Posterior vena cava (tissue), 2 donors: ENCODE measurements at places on chromosomes 4 and X. TPM values are rescaled to one million over a fixed set of nuclear protein-coding genes. Genes with fewer than 3 reads are reported as not detected.

The PPP1R2C gene
- not detected for total RNA-seq

DNA sequence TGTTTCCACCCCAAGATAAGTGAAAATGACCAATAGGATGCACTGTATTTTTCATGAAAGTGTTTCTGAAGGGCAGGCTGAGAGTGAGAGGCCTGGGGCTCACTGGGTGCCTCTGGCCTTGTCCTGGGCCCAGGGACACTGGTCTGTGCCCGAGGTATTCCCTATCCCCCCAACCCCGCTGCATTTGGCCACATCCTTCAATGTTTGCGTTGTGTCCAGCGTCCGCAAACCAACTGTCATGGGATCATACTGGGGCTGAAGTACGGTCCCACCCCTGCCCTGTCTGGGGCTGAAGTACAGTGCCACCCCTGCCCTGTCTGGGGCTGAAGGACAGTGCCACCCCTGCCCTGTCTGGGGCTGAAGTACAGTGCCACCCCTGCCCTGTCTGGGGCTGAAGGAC is 22.0 kb upstream of the MSANTD1 start:
- DNase-seq: peak; percentile 41

The FGFR3 gene
- 2.1 TPM for total RNA-seq

- no peak for DNase-seq
Observed at GRCh38 chr4:80097400-80098177, 24.6 kb upstream of the ANTXR2 start.

GRCh38 chr4:103076747-103077347 is at the start of gene SLC9B2:
Gene SLC9B2 (minus strand): TSS chr4:103076761. CDS start chr4:103067550, 9,211 bp downstream.
- DNase-seq: no peak

GRCh38 chr4:38174801-38175200 is 214.6 kb downstream of the PTTG2 start:
- no peak for DNase-seq

- DNase-seq: peak; percentile 88
Observed at GRCh38 chr4:3074846-3075651, 568 bp downstream of the HTT start.

DNA sequence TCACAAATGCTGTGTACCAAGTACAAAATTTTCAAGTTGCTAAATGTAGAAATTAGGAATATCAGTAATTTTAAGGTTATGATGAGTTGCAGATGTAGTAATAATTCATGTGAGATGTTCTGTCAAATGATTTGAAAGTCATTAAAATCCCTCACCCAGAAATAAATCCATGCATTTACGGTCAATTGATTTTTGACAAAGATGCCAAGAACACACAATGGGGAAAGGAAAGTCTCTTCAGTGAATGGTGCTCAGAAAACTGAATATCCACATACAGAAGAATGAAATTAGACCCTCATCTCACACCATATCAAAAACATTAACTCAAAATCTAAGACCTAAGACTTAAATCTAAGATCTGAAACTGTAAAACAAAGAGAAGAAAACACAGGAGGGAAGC is 12.9 kb upstream of the BMPR1B start:
- no peak for DNase-seq

DNA sequence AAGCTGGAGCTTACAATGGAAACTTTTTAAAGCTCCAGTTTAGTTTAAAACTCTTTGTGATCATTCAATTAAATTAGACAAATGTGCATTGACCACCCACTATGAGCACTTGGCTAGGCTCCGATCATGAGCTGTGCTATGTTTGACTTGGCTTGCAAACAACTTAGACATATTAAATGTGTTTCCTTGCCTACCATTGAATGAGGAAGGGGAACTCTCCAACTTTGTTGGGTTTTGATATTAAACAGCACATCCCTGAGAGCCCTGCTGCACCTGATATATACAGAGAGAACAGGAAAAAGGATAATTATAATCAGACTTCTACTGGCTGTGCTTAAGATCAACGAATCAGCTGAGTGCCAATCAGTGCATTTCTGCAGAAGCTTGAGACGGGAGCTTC is 71.4 kb upstream of the ADGRL3 start:
- DNase-seq: no peak

DNA sequence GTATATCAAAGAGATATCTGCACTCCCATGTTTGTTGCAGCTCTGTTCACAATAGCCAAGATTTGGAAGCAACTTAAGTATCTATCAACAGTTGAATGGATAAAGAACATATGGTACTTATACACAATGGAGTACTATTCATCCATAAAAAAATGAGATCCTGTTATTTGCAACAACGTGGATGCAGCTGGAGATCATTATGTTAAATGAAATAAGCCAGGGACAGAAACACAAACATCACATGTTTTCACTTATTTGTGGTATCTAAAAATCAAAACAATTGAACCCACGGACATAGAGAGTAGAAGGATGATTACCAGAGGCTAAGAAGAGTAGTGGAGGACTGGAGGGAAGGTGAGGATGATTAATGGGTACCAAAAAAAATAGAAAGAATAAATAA is 14.2 kb downstream of the IQCM start:
- no peak for DNase-seq

The ETDA gene
- total RNA-seq: not detected

The HTN3 gene
- total RNA-seq: not detected

- peak; percentile 61 for DNase-seq
Observed at GRCh38 chr4:8311101-8312068, 41.8 kb downstream of the HTRA3 start.

The PAGE2 gene
- not detected for total RNA-seq

- DNase-seq: no peak
Observed at GRCh38 chr4:111821342-111821741, 323.9 kb upstream of the FAM241A start.

The GAGE12H gene
- not detected for total RNA-seq

DNA sequence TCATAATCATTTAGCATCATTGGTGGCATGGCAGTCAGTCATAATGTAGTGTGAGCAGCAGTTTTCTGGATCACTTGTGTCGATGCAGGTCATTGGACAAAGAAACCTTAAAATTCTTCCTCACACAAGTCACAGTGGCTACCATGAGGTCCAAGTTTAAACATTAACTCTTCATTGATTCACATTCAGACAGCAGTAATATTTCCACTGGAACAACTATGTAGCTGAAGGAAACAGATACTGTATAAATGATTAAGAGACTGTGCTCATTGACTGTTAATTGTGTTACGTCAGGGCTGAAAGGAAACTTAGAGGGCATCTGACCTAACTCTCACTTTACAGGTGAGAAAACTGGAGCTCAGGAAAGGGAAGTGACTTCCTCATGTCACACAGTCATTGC is 261.8 kb downstream of the KLHL13 start:
- no peak for DNase-seq

DNA sequence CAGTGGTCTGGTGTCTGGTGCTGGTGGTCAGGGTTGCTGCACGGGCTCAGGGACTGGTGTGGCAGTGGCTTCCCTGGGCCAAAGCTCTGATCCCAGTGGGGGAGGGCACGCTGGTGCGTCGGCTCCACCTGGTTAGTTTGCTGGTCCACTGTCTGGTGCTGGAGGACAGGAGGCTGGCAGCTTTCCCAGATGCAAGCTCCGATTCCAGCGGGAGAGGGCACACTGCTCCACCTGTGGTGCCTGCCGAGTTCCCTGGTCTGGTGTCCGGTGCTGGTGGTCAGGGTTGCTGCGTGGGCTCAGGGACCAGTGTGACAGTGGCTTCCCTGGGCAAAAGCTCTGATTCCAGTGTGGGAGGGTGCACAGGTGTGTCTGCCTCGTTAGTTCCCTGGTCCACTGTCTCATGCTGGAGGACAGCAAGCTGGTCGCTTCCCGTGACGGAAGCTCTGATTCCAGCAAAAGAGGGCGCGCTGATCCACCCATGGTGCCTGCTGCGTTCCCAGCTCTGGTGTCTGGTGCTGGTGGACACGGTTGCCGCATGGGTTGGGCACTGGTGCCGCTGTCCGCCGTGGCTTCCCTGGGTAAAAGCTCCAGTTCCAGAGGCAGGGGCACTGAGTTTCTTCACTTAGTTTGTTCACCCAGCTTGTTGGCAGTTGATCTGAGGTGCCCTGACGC is 5.8 kb downstream of the VMA21 start:
- DNase-seq: no peak

The MAGEC2 gene
- total RNA-seq: not detected

- no peak for DNase-seq
Observed at GRCh38 chrX:119041175-119041574, 31.6 kb upstream of the CT47C1 start.

The HS3ST1 gene
- 5.4 TPM for total RNA-seq

GRCh38 chr4:58214376-58214775 is 1104.2 kb upstream of the IGFBP7 start:
- no peak for DNase-seq

The FUNDC2 gene
- 126 TPM for total RNA-seq

DNA sequence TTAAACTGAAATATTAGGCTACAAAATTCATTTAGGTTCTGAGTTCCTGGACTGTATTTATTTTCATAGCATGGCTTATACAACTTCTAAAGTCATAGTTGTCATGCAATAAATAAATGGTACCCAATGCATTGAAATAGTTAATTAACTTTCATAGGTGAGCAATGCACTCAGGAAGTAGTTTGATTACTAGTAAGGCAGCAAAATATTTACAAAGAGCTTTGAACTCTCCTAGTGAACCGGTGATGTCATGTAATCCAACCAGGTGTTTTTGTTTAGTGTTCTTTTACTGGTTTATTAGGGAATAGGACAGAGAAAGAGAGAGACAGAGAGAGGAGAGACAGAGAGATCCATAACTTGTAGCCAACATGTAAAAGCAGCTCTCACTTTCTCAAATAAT is 228.6 kb upstream of the CTSO start:
- no peak for DNase-seq

The AKAP14 gene
- not detected for total RNA-seq

The TLR10 gene
- 0.38 TPM for total RNA-seq

DNA sequence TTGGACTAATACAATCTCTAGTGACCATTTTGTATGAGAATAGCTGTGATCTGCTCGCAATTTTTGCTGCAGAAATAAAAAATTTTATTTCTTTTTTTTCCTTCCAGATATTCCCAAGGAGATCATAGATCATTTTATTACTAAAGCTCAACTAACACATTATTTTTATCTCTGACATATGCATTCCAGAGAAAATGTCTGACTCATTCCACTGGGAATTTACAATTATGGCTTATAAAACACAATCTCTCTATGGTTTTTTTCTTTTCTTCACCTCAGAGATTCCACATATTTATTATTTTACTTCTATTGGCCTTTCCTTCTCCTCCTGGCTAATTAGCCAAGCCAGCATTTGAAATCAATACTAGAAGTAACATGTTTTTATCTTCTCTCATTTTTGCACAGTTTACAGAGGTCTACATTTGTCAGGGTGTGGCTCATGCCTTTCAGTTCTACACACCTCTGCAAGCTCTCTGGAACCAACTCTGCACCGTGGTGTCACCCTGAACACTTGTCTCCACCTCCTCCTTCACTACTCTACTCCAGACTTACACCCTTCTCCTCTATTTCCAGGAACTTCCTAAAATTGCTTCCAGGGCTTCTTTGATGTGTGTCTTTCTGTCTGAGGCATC is 59.8 kb upstream of the GPM6A start:
- no peak for DNase-seq

GRCh38 chr4:6199422-6199921 is 877 bp downstream of the JAKMIP1 start:
- DNase-seq: peak; percentile 41

DNA sequence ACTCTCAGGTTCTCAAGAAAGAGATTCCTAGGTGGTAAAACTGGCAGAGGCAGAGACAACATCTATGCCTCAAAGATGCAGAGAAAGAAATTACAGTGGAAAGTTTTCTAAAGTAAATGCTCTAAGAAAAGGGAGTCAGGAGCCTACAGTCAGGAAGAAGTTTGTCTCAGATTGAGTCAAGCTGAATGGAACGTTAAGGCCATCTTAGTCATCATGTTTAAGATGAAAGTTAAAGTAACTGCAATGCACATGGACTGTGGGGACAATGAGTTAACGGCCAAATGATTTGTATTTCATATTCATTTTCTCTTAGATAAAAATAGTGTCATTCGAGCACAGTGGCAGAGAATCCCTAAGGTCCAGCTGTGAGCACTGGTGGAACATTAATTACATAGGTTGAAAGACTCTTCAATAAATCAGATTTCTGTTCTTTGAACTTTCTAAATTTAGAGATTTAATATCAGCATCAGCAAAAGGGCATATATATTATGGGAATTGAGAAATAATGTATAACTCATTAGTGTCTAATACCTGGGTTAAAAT is 384.6 kb downstream of the DTHD1 start:
- no peak for DNase-seq

The MAGIX gene
- total RNA-seq: 2.8 TPM

- no peak for DNase-seq
Observed at GRCh38 chr4:25799522-25799921, 63.3 kb downstream of the SEL1L3 start.

The PABPC4L gene
- 1.6 TPM for total RNA-seq

GRCh38 chr4:163679189-163679588 is 184.7 kb downstream of the TMA16 start:
- no peak for DNase-seq

The AVPR2 gene
- total RNA-seq: 2.0 TPM
